CD4-positive, CD25-positive, alpha-beta regulatory T cell (primary cell): ENCODE measurements at places on chromosomes 1 and 21. TPM values are rescaled to one million over a fixed set of nuclear protein-coding genes. Genes with fewer than 3 reads are reported as not detected.

GRCh38 chr1:244099258-244099930 is 48.3 kb downstream of the ZBTB18 start:
- no peak for DNase-seq

AMPD1 gene
- total RNA-seq, result 0.69 TPM

GRCh38 chr21:43201491-43201890 is 32.7 kb downstream of the CRYAA start:
- DNase-seq, result no peak

DNA sequence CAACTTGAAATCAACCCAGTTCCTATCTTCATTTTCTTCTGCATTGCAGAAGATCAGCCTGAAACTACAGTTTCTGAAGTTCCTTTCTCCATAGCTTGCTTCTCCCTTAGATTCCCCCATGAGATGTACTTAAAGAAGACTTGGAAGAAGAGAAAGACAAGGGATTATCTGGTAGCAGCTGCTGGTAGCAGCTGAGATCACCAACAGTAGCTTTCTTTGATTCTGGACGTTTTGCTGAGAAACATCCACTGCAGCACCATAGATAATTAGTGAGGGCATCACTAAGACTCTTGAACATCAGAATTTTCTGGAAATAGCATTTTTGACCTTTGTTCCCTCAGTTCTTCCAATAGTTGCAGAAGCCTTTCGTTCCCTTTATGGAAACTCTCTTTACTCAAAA is 465 bp upstream of the CFHR3 start:
- DNase-seq, result no peak

C1orf115 gene
- 0.25 TPM for total RNA-seq
